ENCODE measurements at places on chromosomes 1 and 21.

- DNase-seq = no peak
Measured at GRCh38 chr1:82485591-82486369, 685.0 kb downstream of the ADGRL2 start.

DNA sequence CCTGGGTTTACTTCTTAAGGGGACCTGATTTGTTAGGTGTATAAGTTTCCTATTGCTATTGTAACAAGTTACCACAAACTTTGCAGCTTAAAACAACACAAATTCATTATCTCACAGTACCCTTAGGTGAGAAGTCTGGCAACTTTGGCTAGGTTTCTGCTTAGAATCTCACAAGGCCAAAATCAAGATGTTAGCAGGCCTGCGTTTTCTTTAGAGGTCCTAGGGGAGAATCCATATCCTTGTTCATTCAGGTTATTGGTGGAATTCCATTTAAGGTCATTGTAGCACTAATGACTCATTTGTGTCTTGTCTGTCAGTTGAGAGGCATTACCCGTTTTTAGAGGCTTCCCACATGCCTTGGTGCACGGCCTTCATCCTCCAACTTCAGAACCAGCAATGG is 8.2 kb upstream of the SH2D1B start:
- no peak for DNase-seq

- no peak for DNase-seq
Measured at GRCh38 chr1:242206994-242207393, 208.1 kb upstream of the MAP1LC3C start.

- DNase-seq = no peak
Measured at GRCh38 chr1:172601046-172601630, 57.8 kb upstream of the FASLG start.

GRCh38 chr1:235315173-235315572 is 12.8 kb downstream of the ARID4B start:
- no peak for DNase-seq

- DNase-seq = no peak
Measured at GRCh38 chr1:70891051-70891843, 156.4 kb downstream of the PTGER3 start.

DNA sequence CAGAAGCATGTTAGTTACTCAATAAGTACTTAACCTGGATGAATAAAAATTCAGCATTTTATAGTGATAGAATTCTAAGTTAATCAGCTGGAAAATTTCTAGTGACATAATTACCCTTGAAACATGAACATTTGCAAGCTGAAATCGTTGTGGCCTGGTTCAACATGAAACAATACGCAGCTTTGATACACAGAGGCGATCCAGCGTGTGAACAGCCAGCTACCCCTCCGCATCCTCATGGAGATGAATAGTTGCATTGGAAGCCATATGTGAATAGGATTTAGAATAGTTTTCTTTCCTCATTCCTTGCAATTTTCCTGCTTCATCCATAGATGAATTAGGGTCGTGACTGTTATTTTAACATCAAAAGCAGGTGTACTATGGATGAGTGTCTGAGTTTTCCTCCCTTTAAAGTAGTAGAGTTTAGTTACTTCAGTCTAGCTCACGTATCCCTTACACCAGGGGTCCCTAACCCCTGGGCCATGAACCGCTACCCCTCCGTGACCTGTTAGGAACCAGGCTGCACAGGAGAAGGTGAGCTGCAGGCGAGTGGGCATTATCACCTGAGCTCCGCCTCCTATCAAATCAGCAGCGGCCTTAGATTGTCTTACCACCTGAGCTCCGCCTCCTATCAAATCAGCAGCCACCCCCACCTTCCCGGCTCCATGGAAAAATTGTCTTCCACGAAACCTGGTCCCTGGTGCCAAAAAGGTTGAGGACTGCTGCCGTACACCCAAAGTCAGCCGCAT is 6.2 kb upstream of the TARBP1 start:
- no peak for DNase-seq

Measured in activated naive CD4-positive, alpha-beta T cell treated with anti-CD3 and anti-CD28 coated beads, Interleukin-2, amount 10 ng/mL, durations not matched to agents 7 days and 5 days (primary cell).